ENCODE measurements at places on chromosomes 5 and 9.

DNA sequence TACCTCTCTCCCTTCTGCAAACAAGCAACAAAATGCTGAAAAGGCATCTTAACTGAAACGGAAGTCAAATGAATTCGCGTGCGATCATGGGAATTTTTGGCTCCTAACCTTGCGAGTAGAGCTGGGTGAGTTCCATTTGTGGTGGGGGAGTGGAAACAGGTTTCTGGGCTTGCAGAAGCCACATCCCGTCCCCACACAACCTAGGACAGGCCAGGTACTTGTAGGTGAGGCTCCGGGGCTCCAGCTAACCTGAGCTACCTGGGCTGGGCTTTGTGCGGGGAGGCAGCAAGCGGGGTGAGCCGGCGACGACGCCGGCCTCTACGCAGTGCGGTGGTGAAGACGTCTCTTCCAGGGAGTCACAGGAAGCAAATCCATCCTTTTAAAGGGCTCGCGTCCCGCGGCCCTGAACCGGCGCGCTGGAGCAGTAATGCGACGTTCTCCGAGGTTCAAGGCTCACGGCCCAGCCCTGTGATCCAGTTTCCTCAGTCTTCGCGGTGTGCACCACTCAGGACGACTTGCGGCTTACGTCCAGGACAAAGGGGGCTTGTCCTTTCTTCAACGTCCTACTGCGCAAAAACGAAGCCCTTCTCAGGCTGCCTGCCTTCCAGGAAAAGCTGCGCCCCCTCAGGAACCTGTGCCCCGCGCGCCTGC lies 567 bp upstream of the SPIN1 start:
- peak; percentile 42 for DNase-seq

DNA sequence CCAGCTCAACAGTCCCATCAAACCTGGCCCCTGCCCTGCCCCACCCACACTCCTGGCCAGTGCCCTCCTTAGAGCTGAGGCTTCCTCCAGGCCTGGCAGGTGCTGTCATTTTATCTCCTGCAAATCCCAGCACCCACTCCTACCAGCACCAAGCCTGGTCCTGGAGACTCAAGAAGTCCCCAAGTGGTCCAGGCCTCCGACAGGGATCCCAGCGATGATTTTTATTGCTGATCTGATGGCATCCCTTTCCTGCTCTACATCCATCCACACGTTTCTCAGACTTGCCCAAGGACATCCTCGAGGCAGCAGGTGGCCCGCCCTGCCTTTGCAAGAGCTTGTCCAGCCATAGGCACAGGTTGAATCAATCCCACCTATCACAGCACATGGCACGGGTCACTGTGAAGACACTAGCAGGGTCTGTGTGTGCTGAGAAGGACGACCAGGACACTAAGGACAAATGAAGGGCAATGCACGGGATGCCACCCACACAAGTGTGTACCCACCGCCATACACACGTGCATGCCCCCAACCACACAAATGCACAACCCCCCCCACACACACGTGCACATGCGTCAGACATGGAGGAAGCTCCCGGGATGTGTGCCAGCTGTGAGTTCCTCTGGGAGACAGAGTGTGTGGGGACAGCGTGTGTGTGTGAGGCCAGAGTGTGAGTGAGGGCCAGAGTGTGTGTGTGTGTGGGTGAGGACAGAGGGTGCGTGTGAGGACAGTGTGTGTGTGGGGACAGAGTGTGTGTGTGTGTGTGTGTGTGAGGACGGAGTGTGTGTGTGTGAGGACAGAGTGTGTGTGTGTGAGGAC lies 62.4 kb upstream of the UBAC1 start:
- DNase-seq: no peak

DNA sequence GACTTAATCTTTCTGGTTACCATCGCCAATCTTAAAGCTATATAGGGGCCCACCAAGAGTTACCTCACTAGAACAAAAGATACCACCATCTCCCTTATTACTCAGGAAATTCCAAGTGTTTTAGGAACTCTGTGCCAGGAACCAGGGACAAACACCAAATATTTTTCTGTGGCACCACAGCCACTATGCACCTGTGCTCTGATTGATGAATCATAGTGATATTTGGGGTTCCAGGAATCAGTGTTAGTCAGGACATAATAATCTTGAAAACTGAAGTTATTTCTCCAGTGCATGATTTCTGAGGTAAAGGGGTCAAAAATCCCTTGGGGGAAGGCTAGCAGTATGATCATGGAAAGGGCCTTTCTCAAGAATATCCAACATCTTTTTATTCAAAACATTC lies 10.2 kb upstream of the TMED7 start:
- DNase-seq: no peak

- DNase-seq: no peak
These were observed 293.3 kb downstream of the FANCC start for GRCh38 chr9:95024097-95024671.

GRCh38 chr5:119058979-119059529 lies 11.8 kb upstream of the DMXL1 start:
- no peak for DNase-seq

DNA sequence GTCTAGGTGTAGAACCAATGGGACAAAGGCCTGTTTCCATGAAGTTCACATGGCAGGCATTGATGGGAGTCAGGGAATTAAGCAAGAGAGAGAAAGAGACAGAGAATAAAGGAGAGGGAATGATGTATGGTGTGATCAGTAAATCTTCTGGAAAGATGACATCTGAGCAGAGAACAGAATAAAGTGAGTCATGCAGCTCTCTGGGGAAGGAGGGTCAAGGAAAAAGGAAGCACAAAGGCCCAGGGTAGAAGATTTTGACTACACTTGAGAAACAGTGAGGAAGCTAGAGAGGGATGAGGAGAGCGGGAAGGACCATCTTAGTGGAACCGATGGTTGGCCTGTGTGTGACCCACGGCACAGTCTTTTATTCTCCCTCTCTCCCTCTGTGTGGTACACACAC lies 425.9 kb downstream of the SPOCK1 start:
- no peak for DNase-seq

- DNase-seq: no peak
These were observed 6.5 kb downstream of the ADAMTS13 start for GRCh38 chr9:133428617-133429101.

DNA sequence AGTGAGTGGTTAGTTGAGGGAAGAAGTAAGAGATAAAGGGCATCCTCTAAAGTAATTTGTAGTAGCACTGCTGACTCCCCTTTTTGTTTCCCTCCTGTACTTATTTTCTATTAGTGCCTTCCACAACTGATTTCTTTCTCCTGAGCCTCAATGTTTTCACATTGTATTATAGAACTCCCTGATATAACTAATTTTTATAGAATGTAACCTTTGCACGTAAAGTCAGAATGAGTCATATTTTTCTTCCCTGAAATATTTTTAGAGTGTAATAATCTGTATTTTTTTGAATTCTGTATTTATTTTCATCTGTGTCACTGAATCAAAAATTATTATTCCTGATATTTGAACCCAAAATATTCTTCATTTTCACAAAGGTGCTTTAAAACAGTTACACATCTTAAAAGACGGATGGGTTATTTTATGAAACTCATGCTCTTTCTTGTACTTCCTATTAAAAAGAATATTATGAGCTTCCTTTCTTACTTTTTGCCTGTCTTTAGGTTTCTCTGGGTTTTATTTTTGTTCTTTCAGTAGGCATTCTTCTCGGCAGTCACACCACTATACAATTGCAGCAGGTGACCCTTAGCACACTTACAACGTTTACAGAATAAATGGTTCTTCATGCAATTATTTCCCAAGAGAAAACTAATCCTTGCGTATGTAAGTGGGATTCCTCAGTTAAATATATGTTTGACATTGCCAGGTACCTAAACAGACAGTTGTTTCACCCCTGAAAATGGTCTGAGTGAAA lies 30.5 kb upstream of the DMRTA1 start:
- DNase-seq: no peak

DNA sequence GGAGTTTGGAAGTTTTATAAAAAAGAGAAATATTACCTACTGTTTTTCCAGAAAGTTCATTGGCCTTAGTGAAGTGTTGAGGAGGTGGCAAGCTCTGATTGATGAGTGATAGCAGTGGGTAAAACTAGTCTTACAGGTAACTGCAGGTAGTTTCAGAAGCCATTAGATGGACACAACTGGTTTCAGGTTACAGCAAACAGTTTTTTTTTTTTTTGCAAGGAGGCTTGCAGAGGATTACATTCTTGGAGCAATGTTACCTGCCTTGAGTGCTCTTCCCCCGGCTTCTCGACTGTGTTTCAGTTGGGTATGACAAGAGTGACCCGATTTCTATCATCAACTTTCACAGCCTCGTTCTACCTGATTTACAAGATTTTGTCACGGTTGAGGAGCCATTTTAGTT lies 333.4 kb downstream of the YTHDC2 start:
- no peak for DNase-seq

- no peak for DNase-seq
These were observed 170.0 kb downstream of the FGF18 start for GRCh38 chr5:171589461-171589860.

- no peak for DNase-seq
These were observed 176.8 kb upstream of the RASEF start for GRCh38 chr9:83239747-83240146.

DNA sequence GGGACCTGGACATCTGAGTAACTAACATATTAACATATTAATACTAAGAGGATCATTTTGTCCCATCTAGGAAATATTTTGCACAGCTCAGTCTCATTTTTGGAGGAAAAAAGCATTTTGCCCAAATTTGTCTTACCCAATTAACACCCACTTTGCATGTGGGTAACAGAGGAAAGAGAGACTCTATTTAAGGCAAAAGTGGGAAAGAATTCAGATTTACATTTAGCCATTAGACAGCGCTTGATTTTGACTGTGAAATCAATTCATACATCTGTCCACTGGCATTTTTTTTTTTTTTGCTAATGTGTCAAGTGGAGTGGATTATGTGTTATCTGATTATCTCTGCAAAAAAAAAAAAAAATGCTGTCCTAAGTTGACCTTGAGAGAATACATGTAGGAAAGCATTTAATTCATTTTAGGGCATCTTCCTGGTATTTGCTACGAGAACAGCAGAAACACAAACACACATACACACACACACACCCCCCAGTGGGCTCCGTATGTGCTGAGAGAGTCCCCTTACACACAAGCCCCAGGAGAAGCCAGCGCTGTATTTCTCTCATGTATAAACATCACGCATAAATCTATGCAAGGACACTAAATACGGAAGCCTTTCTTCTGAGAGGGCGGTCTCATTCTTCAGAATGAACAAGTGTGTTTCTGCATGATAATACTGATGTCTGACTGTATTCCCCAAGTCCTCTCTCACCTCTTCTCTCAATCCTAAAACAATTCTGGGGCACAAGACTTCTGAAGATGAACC lies 202.0 kb upstream of the KLF9 start:
- no peak for DNase-seq

DNA sequence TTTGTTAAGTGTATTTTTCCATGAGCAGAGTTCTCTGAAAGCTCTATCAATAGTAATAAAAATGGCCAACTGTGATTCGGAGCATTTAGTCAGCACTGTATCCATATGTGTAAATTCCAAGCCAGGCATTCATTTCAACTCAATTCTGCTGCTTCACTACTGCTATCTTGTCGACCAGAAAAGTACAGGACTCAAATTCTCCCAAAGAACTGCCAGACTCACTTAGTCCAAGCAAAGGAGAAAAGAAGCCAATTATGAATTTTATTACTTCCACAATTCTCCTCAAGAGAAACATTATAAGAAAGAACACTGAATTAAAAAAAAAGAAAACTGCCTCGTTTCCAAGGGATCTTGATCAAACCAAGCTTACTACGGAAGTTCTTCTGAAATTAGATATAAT lies 906.3 kb upstream of the DMAC1 start:
- DNase-seq: no peak

GRCh38 chr5:56119050-56119449 lies 114.1 kb downstream of the ANKRD55 start:
- DNase-seq: no peak

GRCh38 chr9:97445119-97445701 lies 33.3 kb downstream of the TDRD7 start:
- DNase-seq: no peak

DNA sequence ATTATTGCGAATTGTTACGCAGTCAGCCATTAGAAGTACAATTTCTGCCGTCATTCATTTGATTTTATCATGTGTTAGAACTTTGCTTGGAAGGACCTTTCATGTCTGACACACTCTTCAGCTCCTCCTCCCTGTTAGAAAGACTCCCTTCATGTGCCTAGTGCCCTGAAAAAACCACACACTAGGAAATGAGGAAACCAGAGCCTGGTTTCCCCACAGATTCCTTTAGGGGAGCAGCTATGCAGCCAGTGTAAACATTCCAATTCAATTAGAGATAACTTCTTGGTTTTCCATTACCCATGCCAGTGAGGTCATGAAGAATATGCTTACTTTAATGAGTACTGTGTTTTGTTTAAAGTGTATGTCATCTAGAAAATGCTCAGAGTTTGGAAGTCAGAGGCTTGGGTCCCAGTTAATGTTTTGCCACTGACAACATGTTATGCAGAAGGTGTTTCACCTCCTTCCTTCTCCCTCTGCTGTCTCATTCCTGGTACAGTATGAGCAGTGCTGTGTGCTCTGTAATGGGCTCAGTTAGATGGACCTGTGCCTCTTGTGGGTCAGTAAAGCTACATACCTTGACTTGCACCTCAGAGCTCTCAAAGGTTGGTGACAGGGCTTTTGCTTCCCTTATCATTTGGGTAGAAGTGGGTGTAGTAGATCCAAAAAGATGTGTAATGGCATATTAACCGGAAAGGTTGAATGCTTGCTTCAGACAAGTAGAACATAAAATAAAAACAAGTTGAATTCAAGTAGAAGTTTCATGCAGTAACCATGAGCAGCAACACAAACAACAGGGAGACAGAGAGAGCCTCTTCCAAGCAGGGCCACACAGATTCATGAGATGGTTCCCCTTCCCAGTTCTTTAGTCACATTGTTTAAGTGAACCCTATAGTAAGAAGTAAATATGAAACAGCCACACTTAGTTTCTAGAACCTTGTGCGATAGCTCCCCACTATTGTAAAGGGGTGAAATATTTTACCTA lies 52.6 kb upstream of the TNFAIP8 start:
- DNase-seq: peak; percentile 37

DNA sequence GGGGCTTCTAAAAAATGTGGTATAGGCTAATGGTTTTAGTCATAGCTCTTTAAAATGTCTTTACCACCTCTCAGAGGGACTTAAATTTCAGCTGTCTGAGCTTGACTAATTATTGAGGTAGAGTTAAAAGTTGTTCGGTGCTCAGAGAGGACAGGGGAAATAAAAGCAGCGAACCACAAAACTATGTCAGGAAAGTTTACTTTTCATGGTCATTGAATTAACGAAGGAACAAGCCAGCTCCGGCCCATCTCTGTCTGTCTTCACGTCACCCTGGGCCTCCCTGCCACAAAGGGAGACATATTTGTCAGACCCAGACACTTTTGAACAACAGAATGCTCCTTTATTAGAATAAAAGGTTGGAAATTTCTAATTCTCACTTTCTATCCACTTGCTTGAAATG lies 98.8 kb upstream of the EFNA5 start:
- no peak for DNase-seq

DNA sequence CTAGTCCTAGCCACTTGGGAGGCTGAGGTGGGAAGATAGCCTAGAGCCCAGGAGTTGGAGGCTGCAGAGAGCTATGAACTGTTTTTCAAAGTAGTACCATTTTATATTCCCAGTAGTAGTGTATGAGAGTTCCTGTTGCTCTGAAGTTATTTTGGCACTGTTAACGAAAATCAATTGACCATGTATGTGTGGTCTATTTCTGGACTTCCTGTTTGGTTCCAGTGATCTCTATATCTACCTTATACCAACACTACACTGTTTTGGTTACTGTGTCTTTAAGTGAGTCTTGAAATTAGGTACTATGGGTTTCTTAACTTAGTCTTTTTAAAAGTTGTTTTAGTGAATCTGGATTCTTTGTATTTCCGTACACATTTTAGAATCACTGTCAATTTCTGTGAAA lies 13.6 kb downstream of the SLF1 start:
- DNase-seq: no peak

- no peak for DNase-seq
These were observed 252.9 kb downstream of the HSPA4 start for GRCh38 chr5:133304707-133305216.

All from inflammatory macrophage treated with lipopolysaccharide for 1 hour (primary cell).